Testis (tissue), 5 donors: ENCODE measurements at places on chromosomes 7 and 10. TPM values are rescaled to one million over a fixed set of nuclear protein-coding genes. Genes with fewer than 3 reads are reported as not detected.

DNA sequence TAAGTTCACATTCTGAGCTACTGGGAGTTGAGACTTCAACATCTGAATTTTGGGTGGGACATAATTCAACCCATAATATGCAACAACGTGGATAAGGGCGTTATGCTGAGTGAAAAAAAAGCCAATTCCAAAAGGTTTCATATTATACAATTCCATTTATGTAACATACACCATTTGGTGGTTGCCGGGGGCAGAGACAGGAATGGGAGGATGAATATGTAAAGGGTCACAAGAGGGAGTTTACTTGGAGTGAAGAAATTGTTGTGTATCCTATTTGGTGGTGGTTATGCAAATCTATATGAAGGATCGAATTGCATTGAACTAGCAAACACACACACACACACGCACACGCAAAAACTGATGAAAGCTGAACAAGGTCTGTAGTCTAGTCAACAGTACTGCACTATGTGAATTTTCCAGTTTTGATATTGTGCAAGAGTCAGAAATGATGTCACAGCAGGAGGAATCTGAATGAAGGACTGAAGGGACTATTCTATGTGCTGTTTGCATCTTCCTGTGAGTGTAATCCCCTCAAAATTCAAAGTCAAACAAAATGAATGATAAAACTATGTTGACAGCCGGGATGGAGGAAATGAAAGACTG is 249.2 kb upstream of the HABP2 start:
- DNase-seq, result no peak

- peak; percentile 28 for DNase-seq
Observed at GRCh38 chr10:74738985-74739567, 87.3 kb upstream of the KAT6B start.

- DNase-seq, result no peak
Observed at GRCh38 chr7:26681819-26682418, 182.5 kb downstream of the SKAP2 start.

- DNase-seq, result no peak
Observed at GRCh38 chr10:11448545-11449244, 162.8 kb downstream of the USP6NL start.

- DNase-seq, result no peak
Observed at GRCh38 chr7:158249692-158250091, 337.9 kb downstream of the PTPRN2 start.

GRCh38 chr10:109981650-109982049 is 26.1 kb upstream of the ADD3 start:
- DNase-seq, result no peak

The SLIT1 gene
- 2.5 TPM for total RNA-seq

The FZD1 gene
- total RNA-seq, result 6.9 TPM
